CD8-positive, alpha-beta memory T cell (primary cell): ENCODE measurements at places on chromosomes 3 and 15. TPM values are rescaled to one million over a fixed set of nuclear protein-coding genes. Genes with fewer than 3 reads are reported as not detected.

Gene USP8
- 59.8 TPM for total RNA-seq

Gene EPB42
- total RNA-seq, result not detected

Gene EDC3
- total RNA-seq, result 52.0 TPM

- no peak for DNase-seq
These were observed 9.0 kb downstream of the MAP1A start for GRCh38 chr15:43526261-43526930.

DNA sequence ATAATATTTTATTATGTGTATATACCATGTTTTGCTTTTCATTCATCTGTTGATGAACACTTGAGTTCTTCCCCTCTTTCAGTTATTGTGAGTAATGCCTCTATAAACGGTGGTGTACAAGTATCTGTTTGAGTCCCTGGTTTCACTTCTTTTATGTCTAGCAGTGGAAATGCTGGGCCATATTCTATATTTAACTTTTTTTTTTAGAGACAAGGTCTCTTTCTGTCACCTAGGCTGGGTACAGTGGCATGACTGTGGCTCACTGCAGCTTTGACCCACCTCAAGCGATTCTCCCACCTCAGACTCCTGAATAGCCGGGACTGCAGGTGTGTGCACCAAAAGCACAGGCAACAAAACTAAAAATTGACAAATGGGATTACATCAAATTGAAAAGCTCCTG is 19.9 kb downstream of the GOLM2 start:
- DNase-seq, result no peak

- DNase-seq, result no peak
These were observed 255.0 kb upstream of the ROPN1 start for GRCh38 chr3:124246949-124247348.
